ENCODE measurements at places on chromosomes 1 and 21. TPM values are rescaled to one million over a fixed set of nuclear protein-coding genes. Genes with fewer than 3 reads are reported as not detected.

DNA sequence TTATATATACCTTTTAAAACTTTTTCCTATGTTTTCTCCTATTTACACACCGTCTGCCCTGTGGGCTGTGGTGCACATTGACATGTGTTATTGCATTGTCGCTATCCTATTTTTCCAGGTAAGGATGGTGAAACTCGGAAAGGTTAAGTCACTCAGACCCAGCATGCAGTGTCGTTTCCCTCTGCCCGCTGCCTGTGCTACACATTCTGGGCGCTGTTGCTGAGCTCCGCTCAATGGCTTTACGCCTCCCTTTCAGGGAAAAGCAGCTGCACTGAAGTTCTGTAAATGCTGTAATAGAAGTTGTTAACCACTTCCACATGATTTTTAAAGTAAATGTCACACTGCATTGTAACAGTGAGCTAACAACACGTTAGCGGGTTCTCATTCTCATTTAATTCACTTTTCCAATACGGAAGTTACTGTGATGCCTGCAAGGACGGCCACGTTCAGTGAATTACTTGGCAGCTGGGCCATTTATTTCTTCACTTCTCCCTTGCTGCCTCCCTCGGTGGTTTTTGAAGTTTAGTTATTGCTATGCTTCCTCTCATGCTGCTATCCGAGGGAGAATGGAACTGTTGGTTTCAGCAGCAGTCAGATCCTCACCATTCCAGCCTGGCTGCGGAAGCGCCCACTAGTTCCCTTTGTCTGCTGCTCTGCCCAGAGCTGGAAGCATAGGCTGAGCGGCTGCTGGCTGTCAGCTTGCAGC lies 288.7 kb downstream of the SPATA17 start:
- DNase-seq: no peak

The LPAR3 gene
- total RNA-seq: 3.6 TPM

DNA sequence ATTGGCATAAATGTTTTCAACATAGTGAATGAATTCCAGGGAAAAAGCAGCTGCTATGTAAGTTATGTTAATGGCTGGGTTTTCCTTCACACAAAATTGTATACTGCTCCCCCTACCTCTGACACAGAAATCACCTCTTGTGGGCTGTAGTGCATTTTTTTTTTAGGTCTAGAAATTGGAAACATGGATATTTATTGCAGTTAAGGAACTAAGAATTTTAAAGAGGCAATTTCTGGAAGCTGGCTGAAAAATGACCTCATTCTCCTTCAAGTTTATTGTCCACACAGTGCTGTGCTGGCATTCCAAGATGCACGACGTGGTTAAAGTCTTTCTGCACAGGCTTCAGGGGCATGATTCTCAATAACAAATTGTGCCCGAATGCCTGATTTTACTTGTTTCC lies 1424.2 kb downstream of the MRPL39 start:
- DNase-seq: no peak

The FHAD1 gene
- total RNA-seq: 0.63 TPM

DNA sequence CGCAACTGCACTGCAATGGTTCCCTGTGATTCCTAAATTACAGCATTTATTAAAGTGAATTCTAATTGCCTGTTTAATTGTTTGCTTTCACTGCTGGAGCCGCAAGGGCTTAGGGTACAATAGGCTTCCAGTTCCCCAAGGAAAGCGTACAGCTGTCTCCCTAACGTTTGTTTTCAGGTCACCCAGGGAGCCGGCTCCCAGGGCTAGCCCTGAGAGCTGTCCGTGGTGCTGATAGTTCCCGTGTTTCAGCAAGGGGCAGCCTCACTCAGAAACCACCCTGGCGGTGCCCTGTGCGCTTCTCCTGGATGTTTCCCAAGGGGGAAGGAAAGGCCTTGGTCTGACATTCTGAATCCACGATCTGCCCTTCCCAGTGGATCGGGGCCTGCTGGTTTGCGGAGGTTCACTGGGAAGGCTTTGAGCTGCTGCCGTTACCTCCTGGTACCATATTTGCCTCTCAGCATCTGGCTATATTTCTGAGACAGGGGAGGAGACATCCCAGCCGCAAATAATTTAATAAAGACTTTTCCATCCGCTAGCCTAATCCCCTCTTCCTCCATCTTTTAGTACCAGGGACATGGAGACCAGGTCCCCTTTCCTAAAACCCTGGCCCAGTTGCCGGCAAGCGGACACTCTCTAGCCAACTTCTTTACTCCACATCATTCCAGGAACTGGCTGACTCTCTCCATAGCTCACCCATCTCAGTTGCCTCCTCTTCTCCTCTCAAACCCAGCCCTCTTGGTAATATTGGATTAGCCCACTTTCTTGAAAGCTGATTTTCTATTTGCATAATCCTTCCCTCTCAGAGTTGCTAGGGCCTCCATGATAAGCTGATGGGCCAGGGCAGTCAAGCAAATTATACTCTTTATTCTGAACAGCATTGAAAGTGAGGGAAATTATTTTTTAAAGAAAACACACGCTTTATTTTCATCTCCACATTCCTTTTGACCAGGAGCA lies 149.0 kb downstream of the IGSF21 start:
- DNase-seq: peak; percentile 6

- DNase-seq: peak; percentile 7
These were observed 161.8 kb downstream of the CDC42BPA start for GRCh38 chr1:227156520-227156919.

GRCh38 chr1:77678660-77679610 lies 3.5 kb downstream of the ZZZ3 start:
- DNase-seq: no peak

DNA sequence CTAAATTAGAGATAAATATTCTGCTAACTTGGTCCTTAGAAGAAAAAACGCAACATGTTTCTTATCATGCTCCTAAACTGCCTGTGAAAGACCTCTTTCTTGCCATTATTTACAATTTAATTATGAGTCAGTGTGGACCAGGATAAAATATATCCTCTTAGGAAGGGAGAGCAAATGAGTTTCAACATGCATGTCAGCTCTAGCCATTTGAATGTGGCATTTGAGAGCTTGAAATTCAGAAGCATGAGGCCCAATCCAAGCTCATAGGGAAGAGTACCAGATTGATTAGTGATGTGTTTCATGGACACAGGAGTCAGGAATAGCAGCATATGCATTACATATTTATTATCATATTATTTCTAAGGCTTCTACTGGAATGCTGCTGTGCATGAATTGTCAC lies 39.3 kb downstream of the TBX15 start:
- peak; percentile 54 for DNase-seq

DNA sequence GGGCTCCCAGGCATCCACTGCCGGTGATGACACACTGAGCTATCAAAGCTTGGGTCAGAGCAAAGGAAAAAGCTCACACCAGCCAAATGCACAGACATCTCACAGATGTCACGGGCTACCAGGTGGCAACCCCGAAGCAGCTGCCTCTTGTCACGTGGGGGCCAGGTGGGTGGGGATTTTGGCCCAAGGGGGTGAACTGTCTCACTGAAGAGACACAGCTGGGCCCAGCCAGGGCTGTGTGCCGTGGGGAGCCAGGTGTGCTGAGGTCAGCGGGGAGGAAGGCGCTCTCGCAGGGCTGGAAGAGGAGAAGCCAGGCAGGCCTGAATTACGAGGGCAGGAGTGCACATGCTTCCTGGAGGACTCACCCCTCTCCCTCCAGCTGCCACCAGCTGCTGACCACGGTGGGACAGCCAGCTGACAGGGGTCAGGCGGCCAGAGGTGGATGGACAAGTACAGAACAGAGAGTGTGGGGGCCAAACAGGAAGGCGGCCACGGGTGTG lies 32.4 kb downstream of the KCNN3 start:
- no peak for DNase-seq

The OR2M7 gene
- total RNA-seq: not detected

DNA sequence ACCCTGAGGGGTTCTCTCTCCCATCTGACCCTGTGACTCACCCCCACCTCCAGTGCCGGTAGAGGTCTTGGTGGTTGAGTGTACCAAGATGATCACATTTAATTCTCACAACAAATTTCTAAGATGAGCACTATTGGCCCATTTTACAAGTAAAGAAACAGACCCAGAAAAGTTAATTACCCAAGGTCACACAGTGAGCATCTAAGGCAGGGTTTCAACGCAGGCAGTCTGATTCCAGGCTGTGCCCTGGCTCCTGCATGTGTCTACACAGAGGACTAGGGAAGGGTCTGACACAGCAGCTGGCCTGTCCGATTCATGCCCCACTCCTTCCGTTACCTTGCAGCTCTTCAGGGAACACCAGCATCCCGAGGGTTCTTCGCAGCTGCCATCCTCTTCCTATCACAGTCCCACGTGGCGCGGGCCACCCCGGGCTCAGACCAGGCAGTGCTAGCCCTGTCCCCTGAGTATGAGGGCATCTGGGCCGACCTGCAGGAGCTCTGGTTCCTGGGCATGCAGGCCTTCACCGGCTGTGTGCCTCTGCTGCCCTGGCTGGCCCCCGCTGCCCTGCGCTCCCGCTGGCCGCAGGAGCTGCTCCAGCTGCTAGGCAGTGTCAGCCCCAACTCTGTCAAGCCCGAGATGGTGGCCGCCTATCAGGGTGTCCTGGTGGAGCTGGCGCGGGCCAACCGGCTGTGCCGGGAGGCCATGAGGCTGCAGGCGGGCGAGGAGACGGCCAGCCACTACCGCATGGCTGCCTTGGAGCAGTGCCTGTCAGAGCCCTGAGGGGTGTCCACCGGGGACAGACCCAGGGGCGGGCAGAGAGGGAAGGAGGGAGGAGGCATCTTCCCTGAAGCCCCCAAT lies 7.5 kb downstream of the NCDN start:
- no peak for DNase-seq

GRCh38 chr1:161389691-161390558 lies 22.2 kb upstream of the CFAP126 start:
- peak; percentile 98 for DNase-seq

The MIS18A gene
- total RNA-seq: 13.3 TPM

- DNase-seq: peak; percentile 81
These were observed 578 bp upstream of the TRIM62 start for GRCh38 chr1:33182401-33182841.

DNA sequence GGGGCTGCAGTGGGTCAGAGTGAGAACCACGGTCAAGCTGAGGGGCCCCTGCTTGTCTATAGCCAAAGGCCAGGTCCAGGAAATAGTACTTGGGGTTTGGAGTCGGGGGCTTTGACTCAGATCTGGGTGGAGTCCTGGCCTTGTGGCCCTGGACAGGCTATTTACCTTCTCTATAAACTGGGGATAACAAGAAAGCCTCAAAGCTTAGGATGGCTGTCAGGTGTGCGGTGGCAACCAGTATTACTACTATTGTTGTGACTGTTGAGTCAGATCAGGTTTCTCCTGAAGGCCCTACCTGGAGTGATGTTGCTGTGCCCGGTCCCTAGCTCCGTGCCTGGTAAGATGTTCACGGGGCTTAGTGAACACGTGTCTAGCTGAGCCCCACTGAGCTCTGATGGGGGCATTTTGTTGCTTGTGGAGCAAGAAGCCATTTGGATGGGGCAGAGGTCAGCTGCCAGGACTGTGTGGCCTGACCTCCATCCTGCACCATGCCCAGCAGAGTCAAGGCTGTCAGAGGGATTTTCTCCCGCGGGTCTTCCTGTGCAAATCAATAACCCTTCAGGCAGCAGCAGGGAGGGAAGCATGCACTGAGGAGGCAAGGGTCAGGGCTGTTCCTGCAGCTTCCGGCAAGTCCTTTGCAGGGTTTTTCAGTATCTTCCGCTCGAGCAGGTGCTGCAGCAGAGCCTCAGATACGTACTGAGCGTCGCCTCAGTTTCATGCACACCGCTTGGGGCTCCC lies 170.3 kb downstream of the CAMTA1 start:
- no peak for DNase-seq

- no peak for DNase-seq
These were observed 105.5 kb downstream of the TNNI3K start for GRCh38 chr1:74340656-74341055.

- DNase-seq: no peak
These were observed 5.0 kb downstream of the ADGRL2 start for GRCh38 chr1:81805537-81806431.

- DNase-seq: peak; percentile 51
These were observed 950 bp upstream of the INKA2 start for GRCh38 chr1:111739925-111740765.

DNA sequence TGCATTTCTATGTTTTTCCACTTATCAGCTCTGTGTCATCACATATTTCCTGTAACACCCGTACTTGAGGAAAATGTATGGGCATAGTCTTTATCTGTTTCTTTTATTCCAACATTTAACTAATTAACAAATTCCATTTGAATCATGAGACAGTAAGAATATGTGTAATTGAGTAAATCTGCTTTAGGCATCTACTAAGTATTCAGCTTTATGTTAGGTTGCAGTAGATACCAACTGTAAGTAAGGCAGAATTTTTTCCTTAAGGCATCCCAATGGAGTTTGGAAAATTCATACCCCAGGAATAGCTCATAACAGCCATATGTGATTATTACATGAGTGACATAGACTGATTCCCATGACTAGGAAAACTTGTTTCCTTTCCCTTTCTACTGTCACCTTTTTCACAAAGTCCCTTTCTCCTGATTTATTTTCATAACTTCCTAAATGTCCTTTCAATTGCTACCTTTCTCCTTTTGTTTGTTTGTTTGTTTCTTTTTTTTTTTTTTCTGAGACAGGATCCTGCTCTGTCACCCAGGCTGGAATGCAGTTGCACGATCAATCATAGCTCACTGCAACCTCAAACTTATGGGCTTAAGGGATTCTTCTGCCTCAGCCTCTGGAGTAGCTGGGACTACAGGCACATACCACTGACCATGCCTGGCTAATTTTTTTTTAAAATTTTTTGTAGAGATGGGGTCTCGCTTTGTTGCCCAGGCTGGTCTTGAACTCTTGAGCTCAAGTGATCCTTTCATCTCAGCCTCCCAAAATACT lies 59.8 kb upstream of the CACYBP start:
- DNase-seq: no peak

The GPR3 gene
- not detected for total RNA-seq

- no peak for DNase-seq
These were observed 148.6 kb downstream of the ST6GALNAC5 start for GRCh38 chr1:77015748-77016341.

The MEGF6 gene
- total RNA-seq: 103 TPM

DNA sequence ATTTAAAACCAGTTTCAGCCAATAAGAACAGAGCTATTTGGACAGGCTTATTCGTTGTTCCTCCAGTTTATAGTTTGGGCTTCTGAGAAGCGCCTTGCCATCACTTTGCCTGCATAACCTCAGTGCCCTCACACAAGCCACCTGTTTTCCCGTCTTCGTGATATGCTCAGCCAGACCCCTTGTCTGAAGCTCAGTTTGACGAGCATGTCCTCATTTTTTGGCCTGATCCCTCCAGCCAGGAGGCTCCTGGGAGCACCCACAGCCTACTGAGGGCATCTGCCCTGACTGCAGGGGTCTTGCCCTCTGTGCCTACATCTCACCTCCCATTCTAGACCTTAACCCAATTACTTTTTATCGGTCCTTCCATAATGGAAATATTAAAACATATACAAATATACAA lies 95.3 kb downstream of the ADARB1 start:
- DNase-seq: no peak

The LMOD1 gene
- 22.3 TPM for total RNA-seq

Data from fibroblast of the aortic adventitia (primary cell).